ENCODE measurements at places on chromosomes 12 and 14. TPM values are rescaled to one million over a fixed set of nuclear protein-coding genes. Genes with fewer than 3 reads are reported as not detected.

DNA sequence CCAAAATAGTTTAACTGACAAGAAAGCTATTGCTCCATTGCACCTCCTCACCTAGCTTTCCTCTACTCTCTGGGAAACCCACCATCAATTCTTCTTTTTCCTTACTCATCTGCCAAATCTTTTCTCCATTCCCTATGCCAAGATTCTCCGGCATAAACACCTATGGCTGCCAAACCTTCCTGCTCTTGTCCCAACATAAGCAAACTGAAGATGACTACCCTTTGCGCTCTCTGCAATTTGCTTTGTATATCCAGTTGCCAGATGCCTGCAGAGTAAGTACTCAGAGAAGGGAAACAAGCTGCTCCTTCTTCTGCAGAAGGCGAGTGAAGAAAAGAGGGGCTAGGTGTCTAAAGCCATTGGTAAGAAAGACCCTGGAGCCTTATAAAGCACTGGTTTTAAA lies 11.5 kb downstream of the PTGER2 start:
- DNase-seq, result no peak

DNA sequence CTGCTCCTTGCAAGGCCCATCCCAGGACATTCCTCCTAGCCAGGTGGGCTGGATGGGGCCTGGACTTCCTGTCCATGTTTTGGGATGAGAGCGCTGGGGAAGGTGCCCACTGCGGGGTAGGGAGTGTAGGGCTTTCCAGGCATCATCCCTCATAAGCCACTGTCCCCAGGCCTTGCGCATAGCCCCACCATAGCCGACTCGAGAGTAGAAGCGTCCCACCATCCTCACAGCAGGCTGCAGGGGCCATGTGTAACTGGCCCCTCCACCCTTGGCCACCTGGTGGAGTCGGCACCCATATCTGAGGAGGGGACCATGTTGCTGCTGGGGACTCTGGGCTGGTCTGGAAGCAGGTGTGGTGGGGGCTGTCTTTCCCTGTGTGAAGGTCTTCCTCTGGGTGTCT lies 30.5 kb downstream of the SH2B3 start:
- no peak for DNase-seq

DNA sequence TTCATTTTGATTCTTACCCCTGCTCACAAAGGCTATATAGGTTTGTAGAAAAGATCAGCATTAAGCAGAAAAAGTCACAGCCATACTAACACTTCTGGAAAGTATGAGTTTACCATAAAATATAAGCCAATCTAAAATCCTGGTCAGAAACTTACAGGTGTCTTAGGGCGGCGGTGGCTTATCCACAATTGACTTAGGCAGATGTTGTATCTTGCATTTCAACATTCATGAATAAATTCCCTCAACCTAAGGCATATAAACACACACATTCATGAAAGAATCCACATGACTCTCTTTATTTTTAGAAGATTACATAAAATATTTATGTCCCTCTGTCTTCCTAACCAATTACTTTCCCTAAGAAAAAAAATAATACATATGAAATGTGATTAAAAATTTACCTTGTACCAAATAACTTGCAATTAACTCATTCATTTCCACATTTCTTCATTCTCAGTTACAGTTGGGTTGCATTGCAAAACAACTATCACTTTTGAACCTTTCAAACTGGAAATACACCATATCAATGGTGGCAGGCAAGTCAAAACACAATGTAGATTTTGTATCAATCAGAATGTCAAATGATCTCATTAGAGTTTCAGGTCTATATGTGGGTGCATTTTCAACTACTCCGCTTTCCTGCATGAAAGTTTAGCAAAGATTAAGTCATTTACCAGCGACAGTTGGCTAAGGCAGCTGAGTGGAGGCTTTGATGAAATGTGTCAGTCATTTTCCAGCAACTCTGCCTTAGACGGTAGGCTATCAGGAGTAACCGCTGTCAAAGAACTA lies 124.4 kb downstream of the SLC15A5 start:
- DNase-seq, result no peak

- no peak for DNase-seq
Measured at GRCh38 chr12:100566887-100567637, 6.4 kb upstream of the GAS2L3 start.

DNA sequence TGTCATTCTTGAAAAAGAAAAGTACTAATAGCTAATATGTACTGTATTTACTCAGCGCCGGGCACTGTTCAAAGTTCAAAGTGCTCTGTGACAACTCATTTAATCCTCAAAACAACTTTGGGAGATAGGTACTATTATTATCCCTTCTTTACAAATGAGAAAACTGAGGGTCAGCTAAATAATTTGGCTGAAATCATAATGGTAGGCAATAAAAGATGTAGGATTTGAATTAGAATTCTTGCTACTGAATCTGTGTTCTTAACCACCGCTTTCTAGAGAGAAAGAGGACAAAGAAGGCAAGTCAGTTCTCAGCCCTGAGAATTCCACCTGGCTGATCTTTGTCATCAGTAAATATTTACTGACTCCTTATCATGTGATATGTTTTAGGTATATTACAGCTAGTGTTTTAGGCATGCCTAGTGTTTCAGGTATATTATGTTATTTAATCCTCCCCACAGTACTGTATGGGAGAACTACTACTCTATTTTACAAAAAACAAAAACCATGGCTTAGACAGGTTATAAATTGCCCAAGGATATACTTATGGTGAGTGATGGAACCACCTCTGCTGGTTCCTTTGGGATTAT lies 205.7 kb upstream of the GZMB start:
- DNase-seq, result no peak

GRCh38 chr14:42490536-42490935 lies 883.9 kb downstream of the LRFN5 start:
- no peak for DNase-seq

GRCh38 chr12:125017801-125018200 lies 24.4 kb downstream of the BRI3BP start:
- DNase-seq, result no peak

DNA sequence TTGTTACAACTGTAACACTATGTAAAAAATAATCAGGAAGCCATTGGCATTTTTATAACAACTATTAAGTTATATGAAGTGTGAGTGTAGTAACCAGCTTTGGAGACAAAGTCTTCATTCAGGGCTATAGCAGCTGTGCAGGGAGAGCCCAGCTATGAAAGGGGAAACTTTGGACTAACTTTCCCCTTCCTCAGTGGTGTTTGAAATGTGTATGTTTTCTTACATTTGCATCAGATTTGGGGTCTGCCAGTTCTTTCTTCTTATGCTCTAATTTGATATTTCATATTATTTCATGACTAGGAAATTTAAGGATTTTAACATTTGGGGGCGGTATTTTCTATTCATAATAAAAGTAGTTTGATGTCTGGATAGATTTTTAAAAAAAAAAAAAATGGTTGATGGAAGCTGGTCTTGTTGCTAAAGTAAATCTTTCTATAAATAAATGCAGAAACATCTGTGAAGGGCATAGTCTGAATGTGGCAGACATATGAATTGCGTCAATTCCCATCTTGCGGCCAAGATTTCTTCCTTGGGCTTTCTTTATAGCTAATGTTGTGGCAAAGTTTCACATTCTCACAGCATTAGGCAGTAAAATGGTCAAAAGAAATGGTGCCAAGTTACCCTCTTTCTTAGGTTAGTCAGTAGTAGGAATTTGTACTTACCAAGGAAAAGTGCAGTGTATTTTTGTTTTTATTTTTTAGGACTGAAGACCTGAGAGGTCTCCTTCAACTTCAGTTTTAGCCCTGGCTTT lies 35.6 kb downstream of the RASSF8 start:
- DNase-seq, result no peak

DNA sequence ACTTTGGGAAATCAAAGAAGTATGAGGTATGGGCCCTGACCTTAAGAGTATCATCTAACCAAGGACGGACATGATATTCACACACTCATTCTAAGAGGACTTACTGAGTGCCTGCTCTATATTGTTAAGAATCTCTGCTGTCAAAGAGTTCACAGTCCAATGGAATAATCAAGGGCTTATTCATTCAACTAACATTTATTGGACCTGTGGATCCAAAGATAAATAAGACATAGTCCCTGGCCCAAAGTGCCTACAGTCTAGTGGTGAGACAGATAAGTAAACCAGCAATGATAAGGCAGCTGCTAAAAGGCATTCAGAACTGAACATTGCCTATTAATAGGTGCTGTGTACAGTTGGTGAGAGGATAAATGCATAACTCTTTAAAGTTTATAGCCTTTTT lies 11.0 kb downstream of the WDR20 start:
- DNase-seq, result no peak

- no peak for DNase-seq
Measured at GRCh38 chr12:94100211-94100627, 48.2 kb upstream of the PLXNC1 start.

- DNase-seq, result no peak
Measured at GRCh38 chr14:38213001-38213400, 5.3 kb downstream of the SSTR1 start.

DNA sequence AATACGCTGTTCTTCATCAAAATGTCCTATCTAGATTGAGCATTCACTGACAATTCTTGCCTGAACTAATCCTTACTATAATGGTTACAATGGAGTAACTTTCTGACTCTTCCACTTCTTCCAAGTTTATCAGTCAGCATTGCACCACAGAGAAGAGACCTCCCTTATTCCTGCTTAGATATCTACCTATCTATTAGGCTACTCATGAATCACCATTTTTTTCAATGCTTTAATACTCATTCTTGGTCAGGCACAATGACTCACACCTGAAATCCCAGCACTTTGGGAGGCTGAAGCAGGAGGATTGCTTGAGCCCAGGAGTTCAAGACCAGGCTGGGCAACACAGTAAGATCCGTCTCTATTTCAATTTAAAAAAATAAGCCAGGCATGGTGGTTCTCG lies 39.3 kb downstream of the RPS6KA5 start:
- DNase-seq, result no peak

GRCh38 chr14:59532419-59532818 lies 44.2 kb downstream of the CCDC175 start:
- no peak for DNase-seq

- no peak for DNase-seq
Measured at GRCh38 chr12:65803251-65803650, 21.0 kb upstream of the HMGA2 start.

The SERPINA5 gene
- total RNA-seq, result not detected

The PRR4 gene
- total RNA-seq, result 9.2 TPM

The FOXA1 gene
- not detected for total RNA-seq

The C1QL4 gene
- 9.7 TPM for total RNA-seq

The CARMIL3 gene
- total RNA-seq, result 1.6 TPM

The PPP1R1A gene
- total RNA-seq, result not detected

All from G401 (cell line).